ENCODE measurements at places on chromosomes 4 and X.

- DNase-seq, result no peak
Measured at GRCh38 chr4:95188701-95189370, 359.9 kb downstream of the UNC5C start.

DNA sequence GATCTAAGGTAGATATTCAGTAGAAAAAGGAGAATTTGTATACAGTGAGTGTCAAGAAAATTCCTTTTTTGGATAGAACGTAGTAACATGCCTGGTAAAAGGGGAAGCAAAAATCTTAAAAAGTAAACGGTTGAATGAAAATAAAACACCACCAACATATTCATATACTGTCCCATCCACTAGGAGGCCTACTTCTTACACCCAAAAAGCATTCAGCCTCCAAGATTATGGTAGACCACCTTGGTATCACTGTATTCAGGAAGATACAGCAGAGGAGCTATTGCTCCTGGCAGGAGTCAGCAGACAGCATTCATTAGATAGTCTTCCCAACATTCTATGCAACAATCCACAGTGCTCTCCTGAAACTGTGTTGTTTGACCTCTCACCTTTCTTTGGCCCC, 274.6 kb upstream of the MAGEB2 start:
- DNase-seq, result no peak

- no peak for DNase-seq
Measured at GRCh38 chr4:15868111-15868510, 70.4 kb downstream of the FGFBP1 start.

GRCh38 chr4:126954537-126955291, 678.0 kb upstream of the INTU start:
- DNase-seq, result no peak

GRCh38 chr4:92111493-92111892, 192.3 kb upstream of the GRID2 start:
- DNase-seq, result no peak

- no peak for DNase-seq
Measured at GRCh38 chr4:138685316-138685715, 330.3 kb upstream of the NOCT start.

DNA sequence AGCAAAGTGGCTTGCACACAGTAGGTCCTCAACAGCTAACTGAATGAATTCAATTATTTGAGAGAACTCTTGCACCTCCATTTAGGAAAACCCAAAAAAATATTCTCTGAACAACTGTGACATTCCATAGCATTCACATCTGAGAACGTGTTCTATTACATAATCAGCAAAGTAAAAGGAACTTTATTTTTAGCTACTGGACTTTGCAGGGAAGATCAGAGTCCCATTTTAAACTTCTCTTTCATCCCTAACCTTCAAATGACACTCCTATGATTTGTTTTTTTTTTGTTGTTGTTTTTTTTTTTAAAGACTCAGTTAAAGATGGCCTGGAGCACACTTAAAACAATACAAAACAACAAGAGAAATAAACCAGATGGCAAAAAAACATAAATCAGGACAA, 30.9 kb downstream of the RAI2 start:
- DNase-seq, result no peak

- no peak for DNase-seq
Measured at GRCh38 chr4:121998024-121998423, 46.2 kb upstream of the TRPC3 start.

DNA sequence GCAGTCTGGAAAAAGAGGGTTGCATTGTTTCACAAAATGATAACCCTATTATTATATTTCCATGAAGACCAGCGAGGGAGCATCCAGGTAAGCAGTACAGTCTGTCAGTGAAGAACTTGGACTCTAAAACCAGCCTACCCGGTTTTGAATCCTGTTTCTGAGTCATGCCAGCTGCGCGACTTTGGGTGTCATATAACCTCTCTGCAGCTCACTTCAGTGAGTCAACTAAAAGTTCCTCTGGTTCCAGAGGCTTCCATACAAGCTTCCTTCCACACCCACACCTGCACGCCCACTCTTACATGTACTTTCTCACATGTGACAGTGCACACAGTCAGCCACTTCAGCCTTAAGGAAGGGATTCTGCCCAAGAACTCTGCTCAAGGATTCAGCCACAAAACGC, 49.8 kb upstream of the PRPS2 start:
- DNase-seq, result no peak

GRCh38 chr4:26412381-26413372, 77.6 kb downstream of the CCKAR start:
- no peak for DNase-seq

- DNase-seq, result no peak
Measured at GRCh38 chrX:10971759-10972158, 139.4 kb upstream of the HCCS start.

DNA sequence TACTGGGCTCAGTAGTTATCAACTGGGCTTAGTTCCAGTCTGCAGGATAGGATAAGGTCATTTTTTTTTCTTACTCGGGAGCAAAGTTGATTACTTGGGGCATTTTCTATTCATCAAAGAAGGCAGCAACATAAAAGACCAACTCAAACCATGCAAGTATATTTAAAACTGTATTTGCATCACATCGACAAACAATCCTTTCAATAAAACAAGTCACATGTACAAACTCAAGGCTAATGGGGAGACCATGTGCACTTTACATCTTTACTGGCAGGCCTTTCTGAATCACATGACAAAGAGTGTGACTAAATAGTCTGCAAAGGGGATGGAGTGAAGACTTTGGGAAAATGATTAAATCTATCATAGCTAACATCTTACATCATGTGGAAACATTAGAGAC, 610.4 kb upstream of the BOD1L1 start:
- DNase-seq, result no peak

- no peak for DNase-seq
Measured at GRCh38 chr4:157219711-157220370, 687 bp upstream of the GRIA2 start.

DNA sequence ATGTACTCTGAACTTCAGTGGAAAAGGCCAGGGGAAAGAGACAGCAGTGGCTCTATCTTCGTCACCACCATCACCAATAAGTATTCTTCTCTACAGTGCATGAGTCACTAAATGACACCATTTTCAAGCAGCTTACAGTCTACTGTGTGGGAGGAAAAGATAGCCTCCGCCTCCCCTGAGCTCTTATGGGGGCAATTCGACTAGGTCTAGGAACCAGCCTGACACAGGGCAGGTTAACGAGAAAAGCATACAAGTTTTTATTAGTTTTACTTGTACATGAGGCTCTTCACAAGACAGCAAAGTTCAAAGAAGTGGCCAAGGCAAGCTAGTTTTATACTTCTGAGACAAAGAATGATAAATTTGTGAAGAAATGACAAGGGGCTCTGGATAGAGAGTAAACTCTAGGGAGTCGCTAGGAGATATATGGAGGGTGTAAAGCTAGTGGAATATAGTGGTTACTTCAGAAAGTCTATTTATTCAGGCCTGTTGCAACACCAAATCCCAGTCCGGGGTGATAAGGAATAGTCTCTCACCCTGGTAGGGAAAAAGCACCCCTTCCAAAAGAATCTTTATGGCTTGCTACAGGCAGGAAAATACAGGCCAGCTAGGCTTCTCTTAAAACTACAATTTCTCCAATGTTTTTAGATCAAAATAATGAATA, 49.7 kb downstream of the SCD5 start:
- no peak for DNase-seq

GRCh38 chr4:25160714-25161592, 704 bp upstream of the SEPSECS start:
- DNase-seq, result no peak

GRCh38 chr4:77072195-77072753, 3.5 kb downstream of the CCNI start:
- DNase-seq, result no peak

DNA sequence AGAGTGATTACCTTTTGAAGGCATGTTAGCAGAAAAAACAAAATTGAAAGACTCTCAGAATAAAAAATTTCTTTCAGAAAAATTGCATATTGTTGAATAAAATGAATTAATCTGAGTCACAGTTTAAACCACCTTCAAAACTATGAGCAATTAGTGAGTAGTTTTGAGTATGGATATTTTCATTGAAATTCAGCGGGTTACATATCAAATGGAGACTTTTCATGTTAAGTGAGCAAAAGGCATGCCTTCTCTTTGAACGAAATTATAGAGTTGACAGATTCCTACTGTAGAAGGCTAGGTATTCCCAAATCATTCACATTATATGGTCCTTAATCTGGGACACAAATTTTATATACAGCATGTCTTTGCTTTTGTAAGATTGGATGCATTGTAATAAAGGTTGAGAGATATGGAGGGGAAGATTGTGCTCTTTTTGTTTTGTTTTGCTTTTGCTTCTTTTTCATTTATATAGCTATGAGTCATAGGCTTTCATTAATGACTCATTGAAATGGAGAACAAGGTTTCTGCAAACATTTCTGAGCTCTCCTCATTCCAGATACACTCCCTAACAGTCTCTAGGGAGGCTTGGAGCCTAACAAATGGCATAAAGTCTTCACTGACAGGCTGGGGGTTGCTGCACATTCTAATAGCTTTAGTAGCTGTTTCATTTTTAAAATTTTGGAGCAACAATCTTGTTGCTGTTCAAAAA, 21.6 kb downstream of the PCDH18 start:
- no peak for DNase-seq

GRCh38 chr4:153683763-153684181, 308 bp upstream of the TLR2 start:
- DNase-seq, result no peak
